ENCODE measurements at places on chromosomes 13 and 19.

DNA sequence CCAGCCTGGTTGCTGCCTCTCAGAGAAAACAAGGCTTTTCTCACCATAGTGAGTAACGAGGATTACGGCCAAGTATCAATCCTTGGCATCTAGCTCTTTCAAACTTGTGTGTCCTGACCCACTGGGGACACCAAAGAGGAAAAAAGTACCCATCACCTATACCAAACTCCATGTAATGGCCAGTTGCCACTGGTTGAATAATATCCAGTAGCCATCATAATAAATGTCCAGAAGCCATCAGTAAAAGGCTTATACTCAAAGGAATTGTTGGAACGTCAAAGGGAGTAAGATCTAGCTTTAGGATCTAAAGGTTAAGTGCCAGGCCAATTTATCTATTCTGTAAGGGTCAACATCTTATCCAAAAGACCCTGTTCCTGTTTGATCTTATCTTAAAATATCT lies 91.1 kb downstream of the PTPRS start:
- DNase-seq: no peak

- DNase-seq: no peak
Observed at GRCh38 chr13:42812316-42812715, 30.9 kb downstream of the FAM216B start.

DNA sequence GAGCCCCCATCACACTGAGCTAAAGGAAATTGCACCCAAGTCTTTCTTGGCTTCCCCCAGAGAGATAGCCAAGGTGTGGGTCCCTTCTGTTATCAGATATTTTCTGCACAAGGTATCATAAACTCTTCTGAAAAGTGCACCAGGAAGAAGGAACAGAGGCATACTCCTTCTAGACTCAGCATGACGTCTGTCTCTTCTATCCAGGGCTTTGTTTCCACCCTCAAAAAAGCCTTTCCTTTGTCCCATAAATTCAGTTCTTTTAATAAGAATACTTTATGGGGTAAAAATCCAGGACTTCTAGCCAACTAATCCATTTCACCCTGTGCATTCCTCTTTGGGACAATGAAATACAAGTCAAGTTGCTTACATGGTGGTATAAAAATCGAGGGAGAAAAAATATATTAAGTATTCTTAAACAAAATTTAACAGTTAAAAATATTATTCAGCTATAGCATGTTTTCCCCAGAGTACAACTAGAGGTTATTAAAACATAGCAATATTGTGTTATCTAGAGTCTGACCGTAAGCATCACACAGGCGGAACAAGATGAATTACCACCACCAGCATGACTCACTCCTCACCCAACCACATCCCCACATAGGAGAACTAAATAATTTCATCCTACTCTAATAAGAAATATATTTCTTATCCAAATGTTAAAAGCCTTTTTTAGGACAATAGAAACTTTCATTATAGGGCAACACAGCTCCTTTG lies 79.9 kb upstream of the GPC6 start:
- DNase-seq: no peak

DNA sequence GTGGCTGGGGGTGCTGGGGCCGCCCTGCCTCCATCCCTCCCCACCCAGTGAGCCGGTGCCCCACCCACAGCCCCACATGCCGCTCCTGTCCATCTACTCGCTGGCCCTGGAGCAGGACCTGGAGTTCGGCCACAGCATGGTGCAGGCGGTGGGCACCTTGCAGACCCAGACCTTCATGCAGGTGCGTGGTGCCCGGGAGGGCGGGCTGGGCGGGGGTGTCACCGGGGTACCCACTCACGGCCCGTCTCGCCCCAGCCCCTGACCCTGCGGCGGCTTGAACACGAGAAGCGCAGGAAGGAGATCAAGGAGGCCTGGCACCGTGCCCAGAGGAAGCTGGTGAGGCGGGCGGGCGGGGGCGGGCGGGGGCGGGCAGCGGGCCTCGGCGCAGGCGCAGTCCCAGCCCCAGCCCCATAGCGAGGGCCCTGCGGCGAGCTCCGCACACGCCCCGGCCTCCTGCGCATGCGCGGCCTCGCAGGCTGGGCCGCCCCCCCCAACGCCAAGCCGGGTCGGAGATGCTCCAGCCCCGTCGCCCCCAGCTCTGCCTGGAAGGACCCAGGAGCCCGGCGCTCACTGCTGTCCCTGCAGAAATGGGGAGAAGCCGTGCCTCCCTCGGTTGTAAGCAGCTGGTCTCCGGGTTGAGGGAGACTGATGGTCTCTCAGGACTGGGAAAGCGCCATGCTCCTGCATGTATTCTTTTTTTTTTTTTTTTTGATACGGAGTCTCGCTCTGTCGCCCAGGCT lies 7.7 kb downstream of the ARHGAP45 start:
- DNase-seq: no peak

- no peak for DNase-seq
Observed at GRCh38 chr13:65026505-65026904, 2203.6 kb downstream of the PCDH9 start.

GRCh38 chr13:33008946-33009722 lies 7.1 kb upstream of the KL start:
- no peak for DNase-seq

DNA sequence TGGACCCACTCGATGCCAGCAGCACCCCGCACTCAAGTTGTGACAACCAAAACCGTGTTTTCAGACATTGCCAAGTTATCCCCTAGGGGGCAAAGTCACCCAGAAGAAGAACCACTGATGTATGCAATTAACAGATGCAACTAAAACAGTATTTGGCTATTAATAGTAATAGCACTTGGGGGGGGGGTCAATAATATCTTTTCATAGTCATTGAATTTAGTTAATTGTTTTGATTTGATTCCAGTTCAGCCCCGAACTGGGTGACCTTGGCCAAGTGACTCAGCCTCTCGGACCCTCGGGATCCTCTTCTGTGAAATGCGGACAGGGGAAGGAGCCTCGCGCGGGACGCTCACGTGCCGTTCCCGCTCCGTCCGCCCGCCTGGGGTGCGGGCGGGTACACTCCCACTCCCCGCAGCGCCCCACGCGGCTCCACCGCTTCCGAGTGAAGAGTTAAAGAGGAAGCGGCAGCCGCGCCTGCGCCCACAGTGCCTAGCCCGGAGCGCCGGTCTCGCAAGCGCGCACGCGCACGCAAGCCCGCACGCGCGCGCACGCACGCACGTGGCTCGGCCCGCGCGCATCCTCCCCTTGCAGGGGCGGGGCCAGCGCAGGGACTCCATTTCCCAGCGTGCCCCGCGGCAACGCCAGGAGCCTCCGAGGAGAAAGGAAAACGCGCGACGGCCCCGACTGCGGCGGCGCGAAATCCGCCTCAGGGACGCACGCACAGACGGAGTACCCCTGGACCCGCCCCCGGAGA lies 435 bp upstream of the DAZAP1 start:
- peak; percentile 99 for DNase-seq
